ENCODE measurements at places on chromosomes 1 and 21.

DNA sequence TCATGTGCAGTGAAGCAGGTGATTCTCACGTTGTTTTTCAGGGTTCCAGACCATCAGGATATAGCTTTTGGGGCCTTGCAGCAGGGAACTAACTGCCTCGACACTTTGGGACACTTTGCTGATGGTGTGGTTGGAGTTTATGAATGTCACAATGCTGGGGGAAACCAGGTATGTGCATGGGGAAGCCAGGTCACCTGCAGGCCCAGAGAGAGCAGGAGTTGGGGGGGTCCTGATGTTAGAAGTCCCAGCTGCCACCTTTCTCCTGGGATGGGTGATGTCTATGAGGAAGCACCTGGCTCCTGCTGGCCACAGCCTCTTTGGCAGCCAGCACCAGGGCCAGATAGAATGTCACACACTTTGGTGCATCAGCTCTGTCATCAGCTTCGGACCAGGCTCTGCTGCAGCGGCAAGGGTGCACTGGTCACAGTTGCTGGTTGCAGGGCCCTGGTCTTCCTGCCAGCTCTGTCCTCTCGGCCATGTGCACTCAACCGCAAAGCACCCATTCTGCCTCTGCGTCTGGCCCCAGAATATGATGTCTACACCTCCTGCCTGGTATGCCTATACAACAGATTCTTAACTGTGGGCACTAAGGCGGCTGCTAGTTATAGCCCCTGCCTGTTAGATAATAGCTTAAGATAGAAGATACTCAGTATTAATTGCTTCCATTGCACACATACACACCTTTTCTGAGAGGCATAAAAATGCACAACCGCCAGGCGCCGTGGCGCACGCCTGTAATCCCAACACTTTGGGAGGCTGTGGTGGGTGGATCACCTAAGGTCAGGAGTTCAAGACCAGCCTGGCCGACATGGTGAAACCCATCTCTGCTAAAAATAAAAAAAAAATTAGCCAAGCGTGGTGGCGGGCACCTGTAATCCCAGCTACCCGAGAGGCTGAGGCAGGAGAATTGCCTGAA lies 160.7 kb downstream of the PGBD5 start:
- DNase-seq, result no peak

GRCh38 chr1:66393586-66394287 lies 140.2 kb upstream of the SGIP1 start:
- no peak for DNase-seq

DNA sequence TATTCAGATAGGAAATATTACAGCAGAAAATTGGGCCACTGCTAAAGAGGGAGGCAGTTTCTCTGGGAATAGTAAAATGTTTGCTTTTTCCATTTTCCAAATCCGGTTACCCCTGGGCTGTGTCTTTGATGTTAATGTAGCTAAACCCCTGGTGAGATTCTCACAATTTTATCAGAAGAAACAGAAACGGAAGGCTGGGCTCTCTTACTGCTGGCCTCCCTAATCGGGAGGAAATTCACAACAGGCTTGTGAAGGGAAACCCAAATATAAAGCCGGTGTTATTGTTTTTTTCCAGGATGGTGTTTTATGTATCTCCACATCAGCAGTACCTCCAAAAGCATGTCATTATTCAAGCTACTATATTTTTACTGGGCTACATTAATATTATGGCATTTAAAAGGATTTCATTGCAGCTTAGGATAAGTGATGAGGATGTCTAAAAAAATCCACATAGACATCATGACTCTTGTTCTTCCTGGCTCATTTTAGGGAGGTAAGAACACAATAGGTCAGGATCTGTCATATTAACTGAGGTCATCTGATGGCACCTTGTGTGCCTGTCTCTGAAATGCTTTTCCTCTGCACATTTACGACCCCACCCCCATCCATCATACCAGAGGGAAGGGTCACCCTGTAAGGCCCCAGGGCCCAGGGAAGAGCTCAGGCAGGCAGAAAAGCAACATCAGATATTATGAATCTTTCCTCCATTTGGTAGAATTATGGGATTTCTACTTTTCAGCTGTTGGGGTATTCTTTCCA lies 158.7 kb downstream of the DSCAM start:
- no peak for DNase-seq

GRCh38 chr1:25794325-25794724 lies 5.7 kb upstream of the SELENON start:
- DNase-seq, result no peak

DNA sequence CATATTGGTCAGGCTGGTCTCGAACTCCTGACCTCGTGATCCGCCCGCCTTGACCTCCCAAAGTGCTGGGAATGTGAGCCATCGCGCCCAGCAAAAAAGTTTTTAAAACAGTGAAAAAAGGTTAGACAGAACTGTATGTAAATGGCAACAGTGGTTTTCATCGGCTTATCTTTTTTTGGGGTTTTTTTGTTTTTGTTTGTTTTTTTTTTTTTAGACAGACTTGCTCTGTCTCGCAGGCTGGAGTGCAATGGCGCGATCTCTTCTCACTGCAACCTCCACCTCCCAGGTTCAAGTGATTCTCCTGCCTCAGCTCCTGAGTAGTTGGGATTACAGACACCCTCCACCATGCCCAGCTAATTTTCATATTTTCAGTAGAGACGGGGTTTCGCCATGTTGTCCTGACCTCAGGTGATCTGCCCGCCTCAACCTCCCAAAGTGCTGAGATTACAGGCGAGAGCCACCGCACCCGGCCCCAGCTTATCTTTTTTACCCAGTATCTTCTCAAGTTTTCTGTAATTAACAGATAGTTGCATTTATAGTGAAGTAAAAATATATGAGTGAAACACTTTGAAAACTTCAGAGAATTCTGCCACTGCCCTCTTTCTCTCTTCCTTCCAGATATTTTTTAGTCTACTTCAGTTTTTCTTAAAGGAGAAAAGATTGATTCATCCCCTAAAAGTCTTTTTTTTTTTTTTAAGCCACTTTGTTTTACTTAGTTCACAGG lies 13.1 kb downstream of the TIMM17A start:
- no peak for DNase-seq

DNA sequence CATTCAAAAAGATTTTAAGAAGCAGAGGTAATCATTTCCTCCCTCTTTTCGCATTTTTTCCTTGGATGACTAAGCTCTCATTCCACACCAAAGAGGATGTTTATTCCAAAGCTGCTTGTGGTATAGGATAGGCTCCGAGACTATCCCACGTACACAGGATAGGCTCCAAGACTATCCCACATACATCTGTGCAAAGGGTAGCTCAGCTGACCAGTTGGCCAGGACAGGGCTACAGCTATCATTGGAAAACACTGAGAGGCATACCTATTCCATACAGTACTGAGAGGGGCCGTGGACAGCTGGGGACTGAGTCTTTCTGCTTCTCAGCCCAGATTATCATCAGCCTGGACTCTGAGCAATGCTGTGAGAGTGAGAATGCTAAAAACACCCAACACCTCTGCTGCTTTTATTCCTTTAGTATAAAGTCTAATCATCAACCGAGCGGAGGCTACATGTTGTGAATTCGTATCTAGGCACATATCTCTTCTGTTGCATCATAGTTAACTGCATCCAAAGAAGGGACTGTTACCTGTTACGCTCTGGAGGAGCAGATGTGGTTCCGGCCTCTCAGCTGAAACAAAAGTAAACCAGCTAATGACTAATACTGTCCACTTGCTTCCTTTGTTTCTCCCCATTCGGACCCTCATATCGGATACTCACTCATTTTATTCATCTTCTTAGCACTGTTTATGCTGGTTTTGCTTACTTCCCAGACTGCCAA lies 141.0 kb downstream of the TNFSF18 start:
- no peak for DNase-seq

- DNase-seq, result no peak
Observed at GRCh38 chr21:45535341-45536081, 6.7 kb downstream of the SLC19A1 start.

DNA sequence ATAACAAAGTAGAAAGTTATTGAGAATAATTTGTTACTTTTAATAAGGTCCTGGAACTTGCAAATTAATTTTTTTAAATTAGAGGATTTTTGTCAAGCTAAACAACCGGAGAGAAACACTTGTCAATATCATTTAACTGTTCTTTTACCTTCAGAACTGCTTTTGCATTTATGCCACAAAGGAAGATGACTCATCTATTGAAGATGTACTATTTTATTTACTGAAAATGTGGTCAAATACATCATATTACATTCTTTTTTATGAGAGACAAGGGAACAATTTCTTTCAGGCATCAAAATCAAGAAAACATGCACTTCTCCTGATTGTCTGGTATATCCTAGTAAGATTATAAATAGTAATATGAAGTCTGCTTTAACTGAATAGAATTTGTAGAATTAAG lies 558.2 kb upstream of the PRMT6 start:
- no peak for DNase-seq

DNA sequence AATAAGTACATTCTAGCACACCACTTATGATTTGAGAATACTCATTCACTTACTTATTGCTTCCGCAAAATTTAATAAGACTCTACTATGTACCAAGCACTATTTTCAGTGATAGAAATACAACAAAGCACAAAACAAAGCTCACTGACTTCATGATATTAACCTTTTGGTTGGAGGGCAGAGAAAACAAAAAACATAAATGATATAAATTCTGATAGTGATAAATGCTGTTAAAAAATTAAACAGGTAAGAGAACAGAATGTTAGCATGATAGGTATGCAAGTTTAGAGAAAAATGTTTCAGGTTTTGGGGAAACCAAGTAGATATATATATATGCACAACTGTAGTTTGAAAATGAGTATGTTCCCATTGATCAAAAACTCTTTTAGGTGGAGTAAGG lies 1.2 kb downstream of the LRRC40 start:
- DNase-seq, result no peak

DNA sequence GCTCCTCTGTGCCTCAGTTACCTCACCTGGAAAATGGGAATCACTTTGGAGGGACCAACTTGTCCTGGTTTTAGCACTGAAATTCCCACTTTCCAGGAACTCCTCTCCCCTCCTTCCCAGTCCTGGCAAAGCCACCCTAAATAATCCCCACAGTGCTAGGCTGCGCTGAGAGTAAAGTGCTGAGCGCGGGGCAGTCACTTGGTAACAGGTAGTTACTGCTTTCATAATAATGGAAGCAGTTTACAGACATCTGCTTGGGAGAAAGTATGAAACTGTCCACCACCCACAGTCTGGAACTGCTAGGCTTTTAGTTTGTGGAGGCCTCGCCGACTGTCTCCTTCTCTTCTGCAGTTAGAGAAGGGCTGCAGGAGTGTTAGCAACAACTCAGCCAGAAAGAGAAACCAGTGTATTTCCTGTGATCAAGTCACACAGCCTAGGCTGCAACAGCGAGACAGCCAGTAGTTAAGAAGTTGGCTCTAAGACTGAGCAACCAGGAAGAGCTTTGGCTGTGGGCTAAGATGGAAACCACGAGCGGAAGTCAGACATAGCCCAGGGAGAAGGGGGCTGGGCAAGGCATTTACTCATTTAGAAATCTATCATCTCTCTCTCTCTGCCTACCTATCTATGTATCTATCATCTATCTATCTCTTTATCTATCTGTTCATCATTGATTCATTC lies 30.8 kb upstream of the ABCG1 start:
- DNase-seq, result peak; percentile 88

- DNase-seq, result no peak
Observed at GRCh38 chr1:47803815-47804501, 193.2 kb downstream of the TRABD2B start.

DNA sequence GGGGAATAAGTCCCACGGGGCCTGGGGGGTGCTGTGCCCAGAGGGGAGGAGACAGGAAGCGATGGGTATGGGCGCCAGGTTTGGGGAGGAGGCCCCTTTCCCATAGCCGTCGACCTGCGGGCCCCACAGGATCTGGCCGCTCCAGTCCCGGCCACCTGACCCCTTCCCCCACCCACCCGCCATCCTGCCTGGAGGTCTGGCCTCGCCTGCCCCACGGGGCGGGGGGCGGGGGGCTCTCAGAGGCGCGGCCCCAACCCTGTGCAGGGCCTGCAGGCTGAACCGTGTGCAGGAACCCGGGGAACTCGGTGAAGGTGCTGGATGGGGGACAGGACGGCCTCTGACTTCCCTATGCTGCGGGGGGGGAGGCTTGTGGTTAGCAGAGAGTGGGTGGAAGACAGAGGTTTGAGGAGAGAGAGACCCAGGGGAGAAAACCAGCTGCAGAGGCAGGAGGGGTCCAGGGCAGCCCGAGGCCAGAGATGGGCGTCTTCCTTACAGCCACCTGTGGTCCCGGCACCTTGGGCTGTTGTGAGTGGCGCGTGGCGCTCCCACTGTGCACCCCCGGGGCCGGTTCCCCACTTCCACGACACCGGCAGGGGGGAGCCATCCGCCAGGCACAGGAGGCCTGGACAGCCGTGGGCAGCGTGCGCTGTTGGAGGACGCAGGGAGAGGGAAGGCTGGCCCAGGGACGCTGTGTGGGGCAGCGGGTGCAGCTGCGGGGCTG lies 2.5 kb upstream of the TNFRSF18 start:
- peak; percentile 75 for DNase-seq

GRCh38 chr1:192448026-192448578 lies 127.5 kb upstream of the RGS1 start:
- DNase-seq, result no peak

DNA sequence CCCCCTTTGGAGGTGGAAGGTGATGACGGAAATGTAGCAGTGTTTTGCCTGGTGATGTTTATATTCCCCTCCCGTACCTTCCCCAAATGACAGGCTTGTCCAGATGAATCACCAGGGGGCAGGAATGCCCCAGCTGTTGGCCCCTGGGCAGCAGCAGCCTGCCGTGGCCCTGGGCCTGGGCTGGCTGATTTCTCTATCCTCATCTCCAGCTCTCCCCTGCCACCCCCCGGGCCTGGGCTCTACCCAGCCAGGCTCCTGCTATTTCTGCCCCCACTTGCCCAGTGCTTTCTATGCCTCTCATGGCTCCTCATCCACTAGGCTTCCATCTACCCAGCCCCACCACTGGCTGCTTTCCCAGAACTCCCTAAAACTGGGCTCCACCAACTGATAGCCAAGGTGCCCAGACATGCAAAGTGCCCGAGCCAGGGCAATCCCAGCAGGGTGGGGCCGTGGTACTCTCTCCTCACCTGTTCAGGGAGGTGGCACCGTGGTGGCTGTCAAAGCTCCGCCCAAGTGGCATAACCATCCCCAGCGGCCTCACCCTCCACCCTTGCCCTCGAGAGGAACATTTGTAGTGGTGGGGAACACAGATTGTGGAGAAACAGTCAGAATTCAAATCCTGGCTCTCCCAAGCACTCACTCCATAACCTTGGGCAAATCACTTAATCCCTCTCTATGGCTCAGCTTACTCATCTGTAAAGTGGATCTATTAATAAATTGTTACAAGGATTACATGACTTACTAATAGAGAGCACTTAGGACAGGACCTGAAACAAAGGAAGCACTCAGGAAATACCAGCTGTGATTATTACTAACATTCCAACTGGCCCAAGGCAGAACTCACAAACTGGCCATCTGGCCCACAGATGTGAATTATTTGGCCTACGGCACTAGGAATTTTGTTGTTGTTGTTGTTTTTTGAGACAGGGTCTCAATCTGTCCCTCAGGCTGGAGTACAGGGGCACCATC lies 12.8 kb upstream of the ECE1 start:
- no peak for DNase-seq

GRCh38 chr1:18304151-18304869 lies 176.4 kb upstream of the KLHDC7A start:
- DNase-seq, result no peak

All from GM13977 (cell line).